Activated CD8-positive, alpha-beta memory T cell treated with anti-CD3 and anti-CD28 coated beads, Interleukin-2, amount 10 ng/mL, durations not matched to agents 7 days and 5 days (primary cell): ENCODE measurements at places on chromosomes 3 and 15. TPM values are rescaled to one million over a fixed set of nuclear protein-coding genes. Genes with fewer than 3 reads are reported as not detected.
A peak's percentile ranks its signal among the peaks of the same experiment; 100 is the strongest.

- no peak for DNase-seq
These were observed 307.3 kb downstream of the ZIC4 start for GRCh38 chr3:147099076-147099475.

- DNase-seq, result no peak
These were observed 891 bp upstream of the TOP2B start for GRCh38 chr3:25665315-25666280.

The TMIE gene
- total RNA-seq, result not detected

- no peak for DNase-seq
These were observed 19.2 kb upstream of the SMAD6 start for GRCh38 chr15:66682865-66683264.

- no peak for DNase-seq
These were observed 119.1 kb downstream of the B3GALNT1 start for GRCh38 chr3:160986069-160986468.

The CHRNA5 gene
- total RNA-seq, result 6.8 TPM

DNA sequence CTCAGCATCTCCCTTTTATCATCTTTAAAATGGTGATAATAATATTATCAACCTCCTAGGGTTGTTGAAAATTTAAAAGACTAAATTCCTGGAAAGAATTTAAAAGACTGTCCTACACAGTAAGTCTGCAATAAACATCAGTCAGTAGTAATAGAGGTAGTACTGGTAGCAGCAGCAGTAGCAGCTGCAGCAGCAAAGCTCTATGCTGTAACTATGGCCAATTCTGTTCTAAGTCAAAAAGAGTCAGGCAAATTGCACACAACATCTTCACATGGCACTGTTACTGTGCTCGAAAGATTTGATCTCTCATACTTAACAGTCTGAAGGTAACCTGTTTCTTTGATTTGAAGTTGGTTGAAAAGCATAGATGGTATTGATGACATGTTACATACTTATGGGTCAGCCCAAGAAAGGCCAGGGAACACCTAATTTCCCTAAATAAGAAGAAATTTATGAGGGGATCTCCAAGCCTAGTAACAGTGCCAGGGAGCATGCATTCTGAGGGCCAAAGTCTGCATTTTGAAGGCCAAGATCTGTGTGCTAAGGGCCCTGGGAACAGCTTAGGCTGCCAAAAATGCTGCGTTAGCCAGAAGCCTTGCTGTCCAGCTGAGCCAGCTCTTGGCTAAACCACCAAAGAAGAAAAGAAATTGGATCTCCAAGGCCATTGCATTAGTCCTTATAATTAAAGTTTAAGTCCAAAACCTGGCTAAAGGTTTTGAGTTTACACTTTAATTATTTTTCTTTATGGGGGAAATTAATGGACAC lies 68.2 kb downstream of the SIDT1 start:
- no peak for DNase-seq

DNA sequence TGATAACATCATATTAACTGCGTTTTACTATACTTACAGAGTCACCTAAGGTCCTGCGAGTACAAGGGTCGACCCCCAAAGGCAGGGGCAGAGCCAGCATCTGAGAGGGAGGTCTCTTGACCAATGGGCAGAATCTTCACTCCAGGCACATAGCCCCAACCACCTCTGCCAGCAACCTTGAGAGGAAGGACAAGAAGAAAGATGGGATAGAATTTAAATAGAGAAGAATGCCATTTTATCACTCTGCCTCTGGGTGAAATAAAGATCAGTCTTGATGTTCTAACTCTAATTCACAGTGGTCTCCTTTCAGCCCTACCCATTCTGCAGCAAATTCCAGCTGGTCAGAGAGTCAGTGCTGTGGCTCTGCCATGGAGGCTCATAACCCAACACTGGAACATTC lies 26.5 kb downstream of the KNG1 start:
- no peak for DNase-seq

DNA sequence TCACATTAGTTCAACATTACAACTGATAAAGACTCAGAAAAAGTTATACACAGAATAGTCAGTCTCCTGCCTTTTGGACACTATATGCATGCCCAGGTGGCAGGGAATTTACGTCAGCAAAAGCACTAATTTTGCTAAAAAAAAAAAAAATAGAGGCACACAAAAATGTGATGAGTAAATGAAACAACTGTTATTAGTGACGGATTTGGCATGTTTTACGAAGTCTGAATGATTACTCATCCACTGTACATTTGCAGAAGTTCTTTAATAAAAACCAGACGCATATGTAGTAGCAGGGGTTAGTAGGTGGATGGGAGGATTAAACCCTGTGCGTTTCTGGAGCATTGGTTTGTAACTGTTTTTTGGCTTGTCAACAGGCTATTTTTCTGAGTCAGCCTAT lies 99.0 kb downstream of the MITF start:
- no peak for DNase-seq

The BNC1 gene
- not detected for total RNA-seq

DNA sequence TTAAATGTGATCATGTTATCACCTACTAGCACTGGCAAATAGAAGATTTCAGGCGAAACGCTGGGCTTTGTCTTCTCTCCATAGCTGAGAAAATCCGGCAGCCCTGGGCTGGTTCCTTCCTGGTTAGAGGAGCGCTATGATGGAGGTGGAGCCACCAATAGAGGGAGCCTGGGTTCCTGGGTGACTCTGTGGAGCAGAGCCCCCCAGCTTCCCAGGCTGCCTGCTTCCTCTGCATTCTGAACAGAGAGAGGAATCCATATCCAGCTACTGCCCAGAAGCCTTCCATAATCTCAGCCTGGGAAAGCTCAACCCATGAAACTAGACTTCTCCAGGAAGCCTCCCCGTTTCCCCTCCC lies 32.6 kb upstream of the IQSEC1 start:
- no peak for DNase-seq

DNA sequence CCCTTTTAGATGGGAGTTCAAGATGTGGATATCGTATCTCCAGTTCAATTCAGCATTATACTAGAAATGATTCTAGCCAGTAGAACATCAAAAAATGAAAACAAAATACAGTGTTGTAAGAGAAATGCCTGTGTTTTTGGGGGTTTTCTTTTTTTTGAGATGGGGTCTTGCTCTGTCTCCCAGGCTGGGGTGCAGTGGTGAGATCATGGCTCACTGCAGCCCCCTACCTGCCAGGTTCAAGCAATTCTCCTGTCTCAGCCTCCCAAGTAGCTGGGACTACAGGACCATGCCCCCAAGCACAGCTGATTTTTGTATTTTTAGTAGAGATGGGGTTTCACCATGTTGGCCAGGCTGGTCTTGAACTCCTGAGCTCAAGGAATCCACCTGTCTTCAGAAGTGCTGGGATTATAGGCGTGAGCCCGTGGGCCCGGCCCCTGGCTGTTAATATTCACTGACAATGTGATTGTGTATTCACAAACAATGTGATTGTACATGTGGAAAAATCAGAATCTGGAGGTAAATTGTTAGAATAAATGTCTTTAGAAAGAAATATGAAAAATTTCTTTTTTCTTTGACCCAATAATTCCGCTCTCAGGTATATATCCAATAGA lies 59.0 kb downstream of the ARIH1 start:
- no peak for DNase-seq

DNA sequence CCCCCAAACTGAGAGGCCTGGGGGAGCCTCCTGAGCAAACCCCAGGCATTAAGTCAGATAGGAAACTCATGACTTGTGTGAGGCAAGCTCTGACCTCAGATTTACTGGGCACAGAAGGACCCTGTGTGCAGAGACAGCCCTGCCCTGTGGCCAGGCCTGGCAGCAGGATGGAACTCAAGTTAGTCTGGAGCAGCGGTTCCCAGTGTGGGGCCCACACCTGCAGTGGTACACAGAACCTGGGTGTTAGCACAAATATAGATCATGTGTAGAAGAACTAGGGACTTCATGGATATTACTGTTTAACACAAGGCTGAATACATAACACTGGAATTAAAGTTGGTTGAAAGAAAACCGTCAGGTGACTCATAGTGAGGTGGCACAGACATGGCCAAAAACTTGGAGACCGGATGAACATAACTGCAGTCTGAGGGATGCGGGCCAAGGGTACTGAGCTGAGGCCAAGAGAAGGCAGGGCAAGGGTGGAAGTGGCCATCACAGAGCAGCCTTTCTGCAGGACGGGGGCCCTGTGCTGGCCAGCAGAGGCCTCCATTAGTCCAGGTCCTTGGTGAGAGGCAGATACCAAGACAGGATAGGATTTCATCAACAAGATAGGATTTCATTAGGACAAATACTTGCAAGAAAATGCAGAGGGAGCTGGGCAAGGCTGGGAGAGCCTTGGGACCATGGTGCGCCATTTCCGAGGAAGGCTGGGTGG lies 40.9 kb downstream of the IRAK2 start:
- DNase-seq, result no peak

The C2CD4A gene
- total RNA-seq, result 0.07 TPM

DNA sequence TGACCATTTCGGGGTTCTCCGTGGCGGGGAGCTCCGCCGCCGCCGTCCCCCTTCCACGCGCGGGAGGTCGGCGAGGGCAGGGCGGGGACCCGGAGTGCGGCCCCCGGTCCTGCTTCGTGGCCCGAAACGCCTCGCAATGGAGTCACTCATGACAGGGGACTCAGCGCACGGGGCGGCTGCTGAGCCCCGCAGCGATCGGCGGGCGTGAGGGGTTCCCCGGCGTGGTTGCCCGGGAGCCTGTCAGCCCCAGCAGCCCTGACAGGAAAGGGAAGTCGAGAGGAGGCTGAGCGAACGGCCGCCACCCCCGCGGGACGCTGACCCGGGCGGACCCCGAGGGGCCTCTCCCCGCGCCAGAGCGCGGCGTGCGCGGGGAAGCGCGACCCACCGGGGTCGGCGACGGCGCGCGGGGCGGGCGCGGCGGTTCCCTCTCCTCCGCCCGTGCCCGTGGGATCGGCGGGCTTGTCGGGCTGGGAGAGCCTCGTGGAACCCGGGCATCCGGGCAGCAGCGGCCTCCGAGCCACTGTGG lies 564 bp upstream of the PIGZ start:
- peak; percentile 67 for DNase-seq

The AEN gene
- 55.7 TPM for total RNA-seq

The ARHGAP11A gene
- total RNA-seq, result 141 TPM

DNA sequence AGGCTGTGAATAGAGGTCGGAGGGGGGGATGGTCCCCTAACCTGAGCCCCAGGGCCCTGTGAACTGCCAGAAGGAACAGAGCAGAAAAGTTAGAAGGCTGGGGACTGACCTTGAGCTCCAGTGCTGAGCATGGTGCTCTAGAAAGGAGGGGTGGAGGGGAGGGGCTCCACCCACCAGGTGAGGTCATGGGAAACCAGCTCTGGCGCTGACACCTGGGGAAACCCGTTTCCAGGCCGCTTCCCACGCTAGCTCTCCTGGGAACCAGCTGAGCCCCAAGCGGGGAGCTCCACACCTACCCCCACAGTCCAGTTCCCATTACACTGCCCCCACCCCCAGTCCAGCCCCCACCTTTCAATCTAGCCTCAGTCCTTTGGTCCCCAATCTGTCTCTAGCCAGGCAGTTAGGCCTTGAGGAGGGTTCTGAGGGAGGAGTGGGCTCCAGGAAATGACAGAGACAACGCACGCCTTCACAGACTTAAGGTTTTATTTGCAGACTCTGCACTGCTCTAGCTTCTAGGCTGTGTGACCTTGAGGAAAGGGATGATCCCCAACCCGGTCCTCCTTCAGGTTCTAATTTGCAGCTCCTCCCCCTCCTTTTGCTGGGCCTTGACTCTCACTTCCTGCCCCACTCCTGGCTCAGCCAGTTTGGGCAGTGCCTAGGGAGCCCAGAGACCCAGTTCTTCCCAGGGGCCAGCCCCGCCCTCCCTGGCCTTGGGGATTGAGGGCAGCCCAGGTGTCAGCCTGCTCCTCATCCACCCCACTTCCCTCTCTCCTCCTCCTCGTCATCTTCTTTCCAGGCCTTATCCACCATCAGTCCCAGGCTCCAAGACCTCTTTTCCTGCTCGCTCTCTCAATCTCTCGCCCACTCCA lies 2.1 kb downstream of the RHOV start:
- DNase-seq, result no peak

GRCh38 chr3:112149136-112149535 lies 16.1 kb upstream of the GCSAM start:
- DNase-seq, result no peak

DNA sequence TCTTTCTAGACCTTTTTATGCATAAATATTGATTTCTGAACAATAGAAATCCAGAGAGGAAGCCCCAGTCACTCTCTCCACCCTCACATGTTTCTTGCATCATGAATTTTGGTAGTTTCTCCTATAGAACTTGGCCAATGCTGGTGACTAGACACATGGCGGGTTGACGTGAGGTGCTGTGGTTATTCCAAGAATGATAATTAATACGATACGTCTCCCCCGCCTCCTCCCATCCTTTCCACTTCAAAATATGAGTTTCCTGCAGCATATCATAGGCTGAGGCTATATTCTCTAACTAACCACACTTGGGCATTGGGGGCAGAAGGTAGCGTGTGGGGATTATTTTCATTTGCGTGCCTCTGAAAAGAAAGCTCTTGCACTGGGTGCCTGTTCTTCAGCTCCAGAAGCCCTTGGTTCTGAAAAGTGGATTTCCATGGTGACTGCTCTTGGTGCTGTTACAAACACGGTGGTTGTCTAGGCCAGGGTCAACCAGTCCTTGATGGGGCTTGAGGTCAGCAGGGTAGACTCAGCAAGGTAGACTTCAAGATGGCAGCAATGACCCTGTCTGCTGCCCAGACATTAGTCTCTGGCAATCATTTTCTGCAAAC lies 5.3 kb downstream of the TNFSF10 start:
- peak; percentile 84 for DNase-seq

- no peak for DNase-seq
These were observed 65.8 kb downstream of the ATP8B4 start for GRCh38 chr15:50053055-50053856.

DNA sequence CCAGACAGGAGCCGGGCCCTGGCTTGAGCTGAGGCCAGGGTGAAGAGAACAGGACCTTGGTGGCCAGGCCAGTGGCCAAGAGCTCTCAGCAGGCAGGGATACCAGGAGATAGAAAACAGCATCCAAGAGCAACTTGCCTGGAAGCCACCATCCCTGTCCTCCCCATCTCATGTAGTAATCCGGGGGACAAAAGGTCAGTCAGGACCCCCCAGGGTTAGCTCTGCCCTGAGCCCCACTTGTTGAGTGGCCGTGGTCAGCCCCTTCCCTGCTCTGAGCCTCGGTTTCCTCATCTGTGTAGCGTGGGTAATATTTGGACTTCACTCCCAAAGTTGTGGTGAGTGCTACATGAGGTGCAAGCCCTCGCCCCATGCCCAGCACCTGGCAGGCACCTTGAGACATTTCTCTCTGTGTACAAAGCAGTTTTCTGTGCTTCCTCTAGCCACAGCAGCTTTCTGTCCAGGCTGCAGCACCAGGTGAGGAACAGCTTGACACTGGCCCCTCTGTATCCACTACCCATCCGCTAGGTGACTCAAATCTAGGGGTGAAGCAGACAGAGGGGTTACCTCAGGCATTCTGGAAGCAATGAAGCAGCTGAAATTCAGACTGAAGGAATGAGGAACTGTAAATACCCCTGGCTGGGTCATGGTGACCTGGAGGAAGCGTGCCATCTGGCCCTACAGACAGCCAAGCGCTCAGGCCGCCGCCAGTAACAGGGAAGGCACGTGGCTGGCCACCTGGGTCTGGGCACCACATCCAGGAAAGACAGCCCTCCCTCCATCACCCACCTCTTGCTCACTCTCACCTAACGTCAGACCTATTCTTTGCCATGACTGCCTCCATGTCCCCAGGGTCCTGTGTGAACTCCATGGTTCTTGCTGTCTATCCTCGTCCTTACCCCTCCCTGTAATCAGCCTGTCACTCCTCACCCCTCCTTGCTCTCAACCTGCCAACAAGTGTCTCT lies 6.7 kb downstream of the CISH start:
- DNase-seq, result no peak

GRCh38 chr15:57215881-57216280 lies 160.4 kb upstream of the CGNL1 start:
- DNase-seq, result no peak

- no peak for DNase-seq
These were observed 31.7 kb downstream of the GXYLT2 start for GRCh38 chr3:72919520-72919919.
